BJ (cell line): ENCODE measurements at places on chromosomes 5 and 9.

- DNase-seq, result no peak
These were observed 6.6 kb downstream of the SLC46A2 start for GRCh38 chr9:112884101-112884500.

GRCh38 chr9:81685763-81686613 lies 3.4 kb downstream of the TLE1 start:
- no peak for DNase-seq

DNA sequence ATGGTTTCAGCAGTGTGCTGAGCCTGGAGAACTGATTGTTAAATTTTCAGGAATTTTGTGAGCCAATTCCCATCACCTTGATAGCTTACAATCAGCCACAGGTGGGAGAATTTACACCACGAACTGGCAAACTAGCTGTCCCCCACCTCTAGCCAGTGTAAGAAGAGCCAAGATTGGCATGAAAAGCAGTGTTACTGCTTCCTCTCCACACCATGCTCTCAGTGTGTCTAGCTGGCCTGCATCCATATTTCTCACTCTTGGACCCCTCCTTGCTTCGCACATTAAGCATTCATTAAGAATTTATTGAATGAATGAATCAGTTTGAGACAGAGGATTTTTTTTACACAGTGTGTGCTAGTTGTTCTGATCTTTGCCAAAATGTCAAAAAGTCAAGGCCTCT lies 36.7 kb upstream of the MAN2A1 start:
- DNase-seq, result no peak

- no peak for DNase-seq
These were observed 78.6 kb upstream of the GDNF start for GRCh38 chr5:37918424-37918823.

DNA sequence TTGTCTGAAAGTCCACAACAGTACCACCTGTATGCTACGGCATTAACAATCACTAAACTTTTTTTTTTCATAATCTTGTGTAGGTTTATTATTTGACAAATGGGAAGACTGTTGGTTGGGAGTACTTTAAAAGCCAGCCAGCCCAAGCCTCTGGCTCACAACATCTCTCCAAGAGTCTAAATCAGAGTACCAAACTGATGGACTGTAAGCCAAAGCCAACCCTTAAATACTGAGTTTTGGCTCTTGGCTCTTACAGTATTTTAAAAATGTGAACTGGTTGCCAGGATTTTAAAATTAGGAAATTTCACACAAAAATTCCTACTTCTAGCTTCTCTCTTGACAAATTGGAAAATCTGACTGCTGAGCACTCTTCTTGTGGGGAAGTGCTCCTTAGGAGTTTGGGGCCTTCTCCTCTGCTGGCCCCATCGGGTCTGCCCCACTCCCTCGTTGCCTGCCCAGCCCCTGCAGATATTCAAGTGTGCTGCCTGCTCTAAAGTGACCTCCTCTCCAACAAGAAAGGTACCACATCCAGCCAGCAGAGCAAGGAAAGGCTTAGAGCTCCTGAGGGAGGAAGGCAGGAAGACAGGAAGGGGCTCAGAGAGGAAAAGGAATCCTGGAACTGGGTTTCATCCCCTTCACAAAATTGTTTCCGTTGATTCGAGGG lies 21.8 kb upstream of the TMOD1 start:
- DNase-seq, result no peak
